Thoracic aorta (tissue), 2 donors: ENCODE measurements at places on chromosomes 7 and 10. TPM values are rescaled to one million over a fixed set of nuclear protein-coding genes. Genes with fewer than 3 reads are reported as not detected.

GRCh38 chr7:149454750-149455149 is 6.1 kb downstream of the ZNF777 start:
- H3K36me3 ChIP-seq, result peaks cover 38% of the 10 kb centered on the region
- no peaks in the 10 kb centered on the region for H3K27me3 ChIP-seq
- peaks cover 17% of the 10 kb centered on the region for H3K4me1 ChIP-seq
- no peak overlapping the region for H3K27ac ChIP-seq

- no peaks in the 10 kb centered on the region for H3K36me3 ChIP-seq
- DNase-seq, result no peak
- H3K27me3 ChIP-seq, result no peaks in the 10 kb centered on the region
- H3K27ac ChIP-seq, result no peak overlapping the region
- no peak overlapping the region for H3K4me3 ChIP-seq
- no peaks in the 10 kb centered on the region for H3K4me1 ChIP-seq
Observed at GRCh38 chr10:83908506-83908905, 230.8 kb upstream of the GHITM start.

DNA sequence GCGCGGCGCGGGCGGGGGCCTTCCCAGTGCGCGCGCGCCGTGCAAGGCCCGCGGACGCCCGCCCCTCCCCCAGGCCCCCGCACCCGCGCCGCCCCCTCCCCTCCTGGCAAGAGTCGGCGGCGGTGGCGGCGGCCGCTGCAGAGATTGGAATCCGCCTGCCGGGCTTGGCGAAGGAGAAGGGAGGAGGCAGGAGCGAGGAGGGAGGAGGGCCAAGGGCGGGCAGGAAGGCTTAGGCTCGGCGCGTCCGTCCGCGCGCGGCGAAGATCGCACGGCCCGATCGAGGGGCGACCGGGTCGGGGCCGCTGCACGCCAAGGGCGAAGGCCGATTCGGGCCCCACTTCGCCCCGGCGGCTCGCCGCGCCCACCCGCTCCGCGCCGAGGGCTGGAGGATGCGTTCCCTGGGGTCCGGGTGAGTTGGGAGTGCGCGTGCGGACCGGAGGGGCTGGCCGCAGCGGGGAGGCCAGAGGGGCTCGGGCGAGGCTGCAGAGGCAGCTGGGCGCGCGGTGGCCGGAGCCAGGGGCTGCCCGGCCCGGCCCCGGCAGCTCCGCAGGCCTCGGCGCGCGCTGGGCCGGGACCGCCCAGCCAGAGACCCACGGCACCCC is at the start of gene BMPR1A:
Gene BMPR1A (plus strand): TSS at position 109 of the 602 bp plus-strand sequence. CDS start 119,400 bp downstream, outside the sequence.
- H3K27me3 ChIP-seq, result no peaks in the 10 kb centered on the region
- H3K4me1 ChIP-seq, result peaks cover 61% of the 10 kb centered on the region
- peak within 1 kb of the TSS; percentile 81 for H3K4me3 ChIP-seq
- no peaks in the 10 kb centered on the region for H3K36me3 ChIP-seq
- DNase-seq, result no peak

- peak within 1 kb of the TSS; percentile 89 for H3K27ac ChIP-seq
- no peaks in the 10 kb centered on the region for H3K27me3 ChIP-seq
- peak; percentile 27 for DNase-seq
- H3K36me3 ChIP-seq, result no peaks in the 10 kb centered on the region
Observed at GRCh38 chr10:13099666-13100348, at the start of gene OPTN. TSS of gene OPTN (plus strand) at chr10:13100163. CDS start at chr10:13109123, 8,960 bp downstream.

DNA sequence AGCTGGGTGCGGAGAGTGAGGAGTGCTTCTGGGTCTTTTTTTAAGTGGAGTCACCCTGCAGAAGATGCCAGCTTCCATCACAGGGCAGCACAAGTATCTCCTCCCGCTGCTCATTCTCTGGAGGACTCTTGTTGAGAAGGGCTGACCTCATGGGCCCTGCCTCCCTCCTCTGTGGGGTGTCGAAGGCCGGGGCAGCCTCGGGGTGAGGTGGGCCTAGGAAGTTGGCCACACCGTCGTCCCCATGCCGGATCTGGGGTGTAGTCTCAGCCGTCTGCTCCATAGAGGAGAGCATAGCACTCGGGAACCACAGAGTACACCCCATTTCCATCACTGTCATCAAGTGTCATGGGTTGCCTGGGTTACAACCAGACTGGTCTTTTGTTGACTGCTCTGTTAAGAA is 85.0 kb downstream of the TRRAP start:
- H3K27me3 ChIP-seq, result no peaks in the 10 kb centered on the region
- H3K4me3 ChIP-seq, result no peak overlapping the region
- H3K36me3 ChIP-seq, result peaks cover 74% of the 10 kb centered on the region
- H3K4me1 ChIP-seq, result no peaks in the 10 kb centered on the region
- no peak for DNase-seq

DNA sequence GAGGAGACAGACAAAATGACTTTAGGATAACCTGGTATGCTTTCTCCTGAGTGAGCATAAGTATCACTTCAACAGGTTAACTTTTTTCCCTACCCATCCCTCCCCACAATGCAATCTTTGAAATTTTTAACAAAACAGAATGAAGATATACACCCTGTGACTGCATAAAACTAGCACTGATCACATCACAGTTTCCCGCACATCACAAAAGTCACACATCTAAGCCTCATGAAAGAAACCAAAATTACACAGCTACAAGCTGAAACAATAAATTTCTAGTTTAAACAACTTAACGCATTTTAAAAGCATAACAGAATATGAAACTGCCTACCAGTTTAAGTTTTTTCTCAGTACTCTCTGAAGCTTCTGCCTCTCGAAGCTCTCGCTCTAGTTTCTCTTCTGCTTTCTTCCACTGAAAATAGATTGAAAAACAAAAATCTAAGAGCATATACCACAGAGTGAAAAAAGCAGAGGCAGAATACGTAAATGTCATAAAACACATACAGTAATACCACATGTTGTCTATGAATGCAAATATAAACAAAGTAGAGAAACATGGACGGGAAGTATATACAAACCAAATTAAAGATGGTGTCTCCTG is 18.1 kb downstream of the NOC3L start:
- no peaks in the 10 kb centered on the region for H3K4me1 ChIP-seq
- no peak overlapping the region for H3K27ac ChIP-seq
- H3K4me3 ChIP-seq, result no peak overlapping the region
- DNase-seq, result no peak
- H3K36me3 ChIP-seq, result peaks cover 11% of the 10 kb centered on the region

GRCh38 chr7:145845345-145845744 is 271.3 kb upstream of the CNTNAP2 start:
- no peaks in the 10 kb centered on the region for H3K4me1 ChIP-seq
- H3K36me3 ChIP-seq, result no peaks in the 10 kb centered on the region
- H3K4me3 ChIP-seq, result no peak overlapping the region
- H3K27me3 ChIP-seq, result no peaks in the 10 kb centered on the region

- no peaks in the 10 kb centered on the region for H3K36me3 ChIP-seq
- no peaks in the 10 kb centered on the region for H3K27me3 ChIP-seq
- H3K27ac ChIP-seq, result no peak overlapping the region
- H3K4me1 ChIP-seq, result peaks cover 9% of the 10 kb centered on the region
Observed at GRCh38 chr10:11245095-11245479, 227.4 kb downstream of the CELF2 start.

- H3K27me3 ChIP-seq, result no peaks in the 10 kb centered on the region
- no peak for DNase-seq
- H3K4me3 ChIP-seq, result no peak overlapping the region
- no peak overlapping the region for H3K27ac ChIP-seq
- peaks cover 9% of the 10 kb centered on the region for H3K36me3 ChIP-seq
Observed at GRCh38 chr7:149716932-149717307, 56.5 kb downstream of the ZNF467 start.

- no peaks in the 10 kb centered on the region for H3K27me3 ChIP-seq
- no peak for DNase-seq
- no peak overlapping the region for H3K4me3 ChIP-seq
- H3K4me1 ChIP-seq, result no peaks in the 10 kb centered on the region
- no peaks in the 10 kb centered on the region for H3K36me3 ChIP-seq
Observed at GRCh38 chr7:81294897-81295515, 376.2 kb upstream of the SEMA3C start.

DNA sequence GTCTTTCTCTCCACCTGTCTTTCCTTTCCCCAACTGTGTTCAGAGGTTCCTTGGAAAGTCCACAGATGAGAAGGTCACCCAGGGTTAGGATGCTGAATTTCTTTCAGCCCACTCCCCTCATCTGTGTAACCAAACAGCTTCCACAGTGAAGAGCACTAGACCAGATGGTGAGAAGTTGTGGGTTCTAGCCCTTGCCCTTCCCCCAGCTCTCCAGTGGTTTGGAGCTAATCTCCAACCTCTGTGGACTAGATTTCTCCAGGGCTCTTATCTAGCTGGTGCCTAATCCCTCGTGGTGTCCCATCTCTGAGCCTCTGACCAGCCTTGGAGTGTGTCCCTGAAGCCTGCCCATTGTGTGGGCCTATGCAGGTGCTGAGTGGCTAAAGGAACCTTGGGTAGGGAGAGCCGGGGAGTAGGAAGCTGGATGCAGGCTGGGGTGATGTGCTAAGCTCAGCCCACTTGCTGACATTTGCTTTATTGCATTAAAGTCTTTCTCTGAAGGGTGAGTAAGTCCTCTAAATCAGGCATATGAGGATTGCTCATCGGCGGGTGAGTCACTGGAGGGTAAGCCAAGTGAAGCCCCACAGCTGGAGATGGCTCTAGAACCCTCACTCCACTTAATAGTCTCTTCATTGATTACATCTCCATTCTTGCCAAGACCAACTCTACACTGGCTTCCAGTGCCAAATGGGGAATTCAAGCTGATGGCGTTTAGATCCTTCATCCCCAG is 14.9 kb downstream of the DUSP5 start:
- DNase-seq, result no peak
- no peak overlapping the region for H3K4me3 ChIP-seq
- no peak overlapping the region for H3K27ac ChIP-seq

- H3K36me3 ChIP-seq, result no peaks in the 10 kb centered on the region
- H3K4me3 ChIP-seq, result no peak overlapping the region
- H3K27me3 ChIP-seq, result no peaks in the 10 kb centered on the region
- no peaks in the 10 kb centered on the region for H3K4me1 ChIP-seq
- no peak overlapping the region for H3K27ac ChIP-seq
Observed at GRCh38 chr10:105679781-105680180, 1038.7 kb downstream of the SORCS3 start.

- H3K4me1 ChIP-seq, result peaks cover 25% of the 10 kb centered on the region
- no peaks in the 10 kb centered on the region for H3K27me3 ChIP-seq
- no peak for DNase-seq
- H3K36me3 ChIP-seq, result no peaks in the 10 kb centered on the region
- H3K4me3 ChIP-seq, result no peak overlapping the region
Observed at GRCh38 chr10:34580643-34581042, 234.5 kb downstream of the PARD3 start.

DNA sequence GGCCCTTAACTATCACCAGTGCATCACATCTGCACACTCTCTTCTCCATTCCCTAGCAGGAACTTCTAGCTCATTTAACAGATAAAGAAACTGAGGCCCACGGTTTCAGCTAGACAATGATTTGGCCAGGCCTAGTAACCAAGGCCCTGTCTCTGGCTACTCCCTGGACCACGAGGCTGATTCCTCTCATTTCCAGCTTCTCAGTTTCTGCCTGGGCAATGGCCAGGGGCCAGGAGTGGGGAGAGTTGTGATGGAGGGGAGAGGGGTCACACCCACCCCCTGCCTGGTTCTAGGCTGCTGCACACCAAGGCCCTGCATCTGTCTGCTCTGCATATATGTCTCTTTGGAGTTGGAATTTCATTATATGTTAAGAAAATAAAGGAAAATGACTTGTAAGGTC is 13.5 kb downstream of the AQP1 start:
- no peak for DNase-seq
- no peak overlapping the region for H3K4me3 ChIP-seq
- H3K36me3 ChIP-seq, result peaks cover 52% of the 10 kb centered on the region
- H3K4me1 ChIP-seq, result peaks cover 32% of the 10 kb centered on the region
- H3K27ac ChIP-seq, result peak overlapping the region; percentile 15
- no peaks in the 10 kb centered on the region for H3K27me3 ChIP-seq

DNA sequence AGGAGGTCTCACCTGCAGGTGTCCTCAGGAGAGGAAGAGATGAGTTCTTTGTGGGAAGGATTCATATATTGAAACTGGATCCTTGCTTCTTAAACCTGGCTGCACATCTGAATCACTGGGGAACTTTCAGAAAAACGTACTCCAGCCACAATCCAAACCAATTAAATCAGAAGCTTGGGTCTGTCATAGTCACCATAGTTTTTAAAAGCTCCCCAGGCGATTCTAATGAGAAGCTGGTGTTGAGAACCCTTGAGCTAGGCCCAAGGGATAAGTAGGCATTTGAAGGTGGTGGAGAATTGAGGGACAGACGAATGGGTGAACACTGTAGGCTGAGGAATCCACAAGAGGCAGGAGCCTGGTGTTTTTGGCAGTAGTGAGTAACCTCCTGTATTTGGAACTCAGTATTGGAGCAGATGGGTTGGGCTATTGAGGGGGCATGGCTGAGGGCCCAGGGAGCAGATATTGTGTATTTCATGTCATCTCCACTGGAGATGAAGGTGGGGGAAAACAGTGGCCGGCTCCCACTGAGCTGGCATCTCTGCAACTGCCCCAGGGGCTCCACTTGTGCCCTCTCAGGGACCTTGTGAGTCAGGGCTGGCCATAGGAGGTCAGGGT is 14.5 kb downstream of the ADCYAP1R1 start:
- no peak overlapping the region for H3K4me3 ChIP-seq
- no peaks in the 10 kb centered on the region for H3K4me1 ChIP-seq
- no peaks in the 10 kb centered on the region for H3K36me3 ChIP-seq
- no peak overlapping the region for H3K27ac ChIP-seq
- H3K27me3 ChIP-seq, result no peaks in the 10 kb centered on the region

DNA sequence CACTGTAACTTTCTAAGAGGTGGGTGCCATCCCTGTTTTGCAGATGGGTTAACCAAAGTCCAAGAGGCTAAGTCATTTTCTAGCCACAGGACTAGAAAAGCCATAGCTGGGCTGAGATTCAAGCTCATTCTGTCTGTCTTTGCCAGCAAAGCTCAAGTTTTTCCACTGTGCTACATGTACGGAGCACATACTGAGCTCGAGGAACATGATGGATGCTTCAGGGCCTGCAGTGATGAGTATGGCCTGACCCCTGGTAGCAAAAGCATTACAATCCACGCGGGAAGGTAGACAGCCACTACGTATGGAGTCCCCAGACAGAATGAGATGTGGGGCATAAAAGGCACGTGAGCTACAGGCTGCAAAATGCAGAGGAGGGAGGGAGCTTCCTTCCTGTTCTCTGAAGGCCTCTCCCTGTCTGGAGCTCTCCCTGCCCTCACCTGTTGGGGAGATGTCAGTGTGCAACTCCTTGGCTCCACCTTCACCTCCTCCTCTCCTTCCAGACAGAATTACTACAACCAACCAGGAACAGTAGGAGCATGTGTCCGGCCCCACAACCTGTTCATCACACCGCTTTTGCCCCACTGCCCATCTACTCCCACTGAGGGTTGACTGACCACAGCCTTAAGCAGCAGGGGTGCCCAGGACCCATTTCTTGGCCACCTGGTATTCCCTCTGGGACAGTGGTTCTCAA is 16.4 kb downstream of the ITPRIP start:
- peak overlapping the region; percentile 46 for H3K27ac ChIP-seq
- peaks cover 96% of the 10 kb centered on the region for H3K4me1 ChIP-seq
- no peak for DNase-seq
- H3K27me3 ChIP-seq, result no peaks in the 10 kb centered on the region

IL6 gene
- 15.7 TPM for total RNA-seq

PIP gene
- total RNA-seq, result not detected

THSD7A gene
- total RNA-seq, result 1.6 TPM

GRID2IP gene
- total RNA-seq, result 0.35 TPM

METTL2B gene
- 49.0 TPM for total RNA-seq

DNAJC12 gene
- 1.2 TPM for total RNA-seq
